ENCODE measurements at places on chromosomes 7 and 10. TPM values are rescaled to one million over a fixed set of nuclear protein-coding genes. Genes with fewer than 3 reads are reported as not detected.

DNA sequence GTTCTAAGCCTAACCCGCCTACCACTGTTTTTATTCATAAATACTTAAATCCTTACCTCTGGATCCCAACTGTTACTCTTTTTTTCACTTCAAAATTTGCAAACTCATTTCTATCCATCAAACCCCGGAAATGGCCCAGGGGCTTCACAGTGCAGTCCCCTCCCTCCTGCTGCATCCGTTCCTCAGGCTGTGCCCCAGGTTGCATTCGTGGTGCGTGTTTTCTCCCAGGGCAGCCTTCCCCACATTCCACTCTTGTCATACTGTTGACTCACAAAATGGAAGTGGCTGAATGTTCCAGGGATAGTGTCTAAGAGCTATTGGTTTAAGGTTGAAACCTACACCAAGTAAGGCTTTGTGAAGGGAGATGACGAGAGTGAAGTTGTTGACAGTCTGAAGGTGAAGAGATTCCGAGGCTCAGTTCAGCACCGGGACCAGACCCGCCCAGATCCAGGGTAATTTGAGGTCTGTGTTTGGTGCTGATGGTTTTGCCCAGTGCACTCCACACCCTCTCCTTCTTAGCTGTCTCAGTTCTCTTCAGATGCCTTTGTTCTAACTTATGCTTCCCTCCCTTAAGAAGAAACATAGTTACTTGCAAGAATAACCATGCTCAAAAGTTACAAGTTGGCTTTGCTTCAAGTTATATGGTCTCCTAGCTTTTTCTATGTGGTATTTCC, 7.7 kb downstream of the INSIG1 start:
- no peak for DNase-seq

DNA sequence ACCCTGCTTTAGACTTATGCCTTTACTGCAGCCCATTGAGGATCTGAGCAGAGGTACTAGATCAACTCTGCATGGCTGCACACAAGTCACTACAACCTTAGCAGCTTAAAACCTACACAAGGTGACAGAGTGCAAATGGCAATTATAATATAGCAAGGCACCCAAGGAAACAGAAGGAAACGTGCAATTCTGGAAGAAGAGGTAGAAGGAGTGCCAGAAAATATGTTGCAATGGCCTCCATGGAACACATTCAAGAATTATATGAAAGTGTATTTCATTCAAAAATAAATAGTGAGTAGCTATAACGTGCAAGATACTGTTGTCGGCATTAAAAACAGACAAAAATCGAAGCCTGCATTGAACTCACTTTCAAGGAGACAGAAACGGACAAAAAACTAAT, 2.9 kb upstream of the AKR1C8 start:
- DNase-seq = no peak

- peak; percentile 48 for DNase-seq
Measured at GRCh38 chr10:119243967-119244366, 36.6 kb downstream of the GRK5 start.

- DNase-seq = no peak
Measured at GRCh38 chr10:89789188-89789877, 87.9 kb downstream of the KIF20B start.

DNA sequence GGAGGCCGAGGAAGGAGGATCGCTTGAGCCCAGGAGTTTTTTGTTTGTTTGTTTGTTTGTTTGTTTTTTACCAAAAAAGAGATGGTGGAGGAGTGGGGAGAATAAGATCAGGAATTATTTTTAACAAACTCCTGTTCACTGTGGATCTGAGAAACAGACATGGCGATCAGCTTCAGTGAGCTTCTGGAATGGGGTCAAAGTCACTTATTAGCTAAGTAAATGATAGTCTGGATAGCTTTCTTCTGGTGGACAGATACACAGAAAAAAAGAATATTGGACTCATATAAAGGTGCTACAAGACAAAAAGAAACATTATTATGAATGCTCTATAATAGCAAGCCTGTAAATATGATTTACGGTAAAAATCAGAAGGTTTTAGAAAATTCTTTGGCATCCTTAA, 85.1 kb downstream of the POU6F2 start:
- no peak for DNase-seq

GRCh38 chr10:91219371-91220193, 881 bp upstream of the PCGF5 start:
- DNase-seq = no peak

- no peak for DNase-seq
Measured at GRCh38 chr7:20188567-20188966, 28.6 kb downstream of the MACC1 start.

DNA sequence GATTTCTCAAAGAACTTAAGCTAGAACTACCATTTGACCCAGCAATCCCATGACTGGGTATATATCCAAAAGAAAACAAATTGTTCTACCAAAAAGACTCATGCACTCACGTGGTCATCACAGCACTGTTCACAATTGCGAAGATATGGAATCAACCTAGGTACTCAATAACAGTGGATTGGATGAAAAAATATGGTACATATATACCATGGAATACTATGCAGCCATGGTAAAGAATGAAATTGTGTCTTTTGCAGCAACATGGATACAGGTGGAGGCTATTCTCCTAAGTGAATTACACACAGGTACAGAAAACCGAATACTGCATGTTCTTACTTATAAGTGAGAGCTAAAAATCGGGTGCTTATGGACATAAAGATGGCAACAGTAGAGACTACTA, 61.8 kb downstream of the PIK3CG start:
- no peak for DNase-seq

DNA sequence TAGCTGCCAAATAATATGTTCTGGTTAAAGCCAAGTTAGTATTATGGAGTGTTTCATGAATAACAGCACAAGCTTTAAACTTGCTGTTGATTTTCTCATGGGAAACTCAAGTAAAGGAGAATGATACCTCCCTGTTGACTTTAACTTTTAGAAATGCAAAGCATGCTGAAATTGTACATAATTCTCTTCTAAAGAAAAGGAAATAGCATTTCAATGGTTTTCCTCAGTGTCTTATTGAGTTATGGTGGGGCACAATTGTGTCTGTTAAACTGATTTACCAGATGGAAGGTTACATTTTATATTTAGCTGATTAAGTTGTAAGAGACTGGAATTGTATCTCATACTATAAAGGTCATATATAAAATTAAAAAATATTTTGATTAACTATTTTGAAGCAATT, 119.3 kb downstream of the HDAC9 start:
- DNase-seq = no peak

DNA sequence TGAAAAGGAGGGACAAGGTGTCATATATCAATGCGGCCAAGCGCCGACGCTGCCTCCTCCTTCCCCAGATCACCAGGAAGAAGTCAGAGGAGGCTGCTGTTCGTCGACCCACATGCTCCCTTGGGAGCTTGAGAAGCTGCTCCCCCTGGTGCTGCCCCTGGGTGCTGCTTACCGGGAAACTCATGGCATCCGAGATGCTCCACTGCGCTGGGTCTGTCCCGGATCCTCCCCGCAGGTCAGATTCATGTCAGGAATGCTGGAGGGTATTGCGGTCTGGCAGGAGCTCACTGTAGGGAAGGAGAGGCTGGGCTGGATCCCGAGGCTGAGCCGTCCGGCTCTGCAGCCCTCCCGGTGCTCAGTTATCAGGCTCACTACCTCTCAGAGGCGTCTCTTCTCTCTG, 123.7 kb upstream of the FAM20C start:
- DNase-seq = no peak

- DNase-seq = peak; percentile 33
Measured at GRCh38 chr7:141354251-141354650, 197.0 kb upstream of the AGK start.

ACSM6 gene
- total RNA-seq = not detected

GRM8 gene
- total RNA-seq = not detected

ACTA2 gene
- 2,598 TPM for total RNA-seq

MSS51 gene
- total RNA-seq = 1.3 TPM
